ENCODE measurements at places on chromosomes 6 and 20.
A peak's percentile ranks its signal among the peaks of the same experiment; 100 is the strongest.

- no peak for DNase-seq
Observed at GRCh38 chr20:13744352-13744751, 40.4 kb downstream of the ESF1 start.

DNA sequence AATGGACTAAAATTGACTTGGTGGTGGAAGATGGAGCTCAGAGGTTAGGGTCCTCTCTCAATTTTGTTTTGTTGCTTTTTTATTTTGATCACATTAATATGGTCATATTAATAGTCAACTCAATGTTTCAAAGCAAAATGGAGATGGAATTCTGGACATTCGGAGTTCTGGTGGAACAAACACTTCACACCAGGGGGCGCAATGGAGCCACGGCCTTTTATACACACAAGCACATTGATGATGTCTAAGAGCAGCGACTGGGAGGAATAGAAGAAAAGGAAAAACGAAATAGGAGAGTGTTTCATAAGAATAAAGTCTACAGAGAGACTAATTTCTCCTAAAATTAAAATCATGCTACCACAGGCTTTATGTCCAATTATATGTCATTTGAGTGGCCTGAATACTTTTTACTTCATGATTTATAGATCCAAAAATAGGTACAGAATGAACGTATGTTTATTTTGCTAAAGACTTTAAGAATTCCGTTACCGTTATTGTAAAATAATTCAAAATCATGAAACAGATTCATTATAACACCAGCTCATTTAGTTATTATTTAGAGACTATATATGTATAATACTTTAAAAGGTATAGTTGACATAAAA lies 197.6 kb upstream of the SASH1 start:
- peak; percentile 79 for DNase-seq

DNA sequence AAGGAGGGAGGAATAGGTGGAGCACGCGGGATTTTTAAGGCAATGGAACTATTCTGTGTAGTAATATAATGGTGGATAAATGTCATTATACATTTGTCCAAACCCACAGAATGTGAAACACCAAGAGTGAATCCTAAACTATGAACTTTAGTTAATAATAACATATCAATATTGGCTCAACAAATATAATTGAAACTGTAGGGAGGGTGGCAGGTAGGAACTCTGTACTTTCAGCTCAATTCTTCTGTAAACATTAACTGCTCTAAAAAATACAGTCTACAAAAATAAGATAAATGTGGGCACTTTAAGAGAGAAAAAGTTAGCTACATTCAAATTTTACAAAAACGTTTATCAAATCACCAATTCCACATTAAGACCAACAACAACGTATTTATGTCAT lies 136.7 kb upstream of the RUNX2 start:
- DNase-seq = no peak

DNA sequence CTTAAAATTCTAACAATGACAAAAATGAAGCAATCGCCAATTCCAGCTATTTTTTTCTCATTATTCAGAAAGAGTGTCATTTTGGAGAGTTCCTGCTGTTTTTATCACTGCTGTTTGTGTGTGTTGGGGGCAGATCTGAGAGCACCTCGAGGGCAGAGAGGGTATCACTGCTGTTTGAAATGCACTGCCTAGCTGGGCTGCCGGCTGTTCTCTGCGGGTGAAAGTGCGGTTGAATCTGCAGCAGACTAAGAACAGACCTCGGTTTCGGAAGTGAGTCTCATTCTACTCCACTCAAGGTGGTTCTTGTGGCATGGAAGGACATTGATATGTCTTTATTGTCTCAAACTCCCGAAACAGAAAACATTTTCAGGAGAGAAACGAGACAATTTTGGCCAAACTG lies 18.3 kb downstream of the INSM1 start:
- DNase-seq = no peak

- peak; percentile 50 for DNase-seq
Observed at GRCh38 chr6:105302617-105303128, 100.2 kb downstream of the PREP start.

DNA sequence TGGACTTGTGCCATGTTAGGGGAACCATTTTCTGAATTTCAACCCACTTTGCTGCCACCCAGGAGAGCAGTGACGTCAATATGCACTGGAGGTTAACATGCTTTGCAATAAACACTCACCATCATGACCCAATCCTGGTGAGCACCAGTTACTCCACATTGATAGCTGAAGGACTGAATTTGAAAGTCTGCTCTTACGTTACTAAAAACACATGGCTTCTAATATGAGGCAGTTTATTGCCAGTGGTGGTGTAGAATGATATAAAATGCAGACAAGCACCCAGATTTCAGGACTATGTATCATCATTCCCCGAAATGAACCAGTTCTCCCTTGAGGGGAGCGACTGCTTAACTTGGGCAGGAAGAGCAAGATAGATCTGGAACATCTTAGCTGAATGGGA lies 23.8 kb downstream of the RFPL4B start:
- no peak for DNase-seq

GRCh38 chr20:2379511-2380229 lies 1.0 kb upstream of the TGM6 start:
- no peak for DNase-seq

DNA sequence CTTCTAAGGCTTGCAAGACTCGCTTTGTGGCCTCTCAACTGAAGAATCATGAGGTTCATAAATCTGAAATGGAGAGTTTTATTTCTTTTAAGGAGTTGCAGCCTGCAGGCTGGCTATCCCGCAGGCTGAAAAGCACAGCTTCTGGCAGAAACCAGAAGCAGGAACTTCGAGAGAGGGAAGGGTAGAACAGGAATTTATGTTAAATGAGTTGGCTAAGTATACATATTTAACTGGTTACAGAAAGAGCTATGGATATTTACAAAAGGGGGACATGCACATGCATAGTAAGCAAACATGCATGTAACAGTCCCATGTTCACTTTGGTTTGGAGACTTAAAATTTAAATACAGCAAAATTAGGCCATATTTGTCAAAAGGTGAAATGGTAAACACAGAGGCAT lies 787.0 kb downstream of the TFAP2A start:
- no peak for DNase-seq

GRCh38 chr20:57022306-57022705 lies 244.1 kb downstream of the BMP7 start:
- no peak for DNase-seq
